ENCODE measurements at places on chromosomes 6 and 20.

- DNase-seq, result no peak
These were observed 16.8 kb upstream of the BNIP5 start for GRCh38 chr6:36353411-36353915.

DNA sequence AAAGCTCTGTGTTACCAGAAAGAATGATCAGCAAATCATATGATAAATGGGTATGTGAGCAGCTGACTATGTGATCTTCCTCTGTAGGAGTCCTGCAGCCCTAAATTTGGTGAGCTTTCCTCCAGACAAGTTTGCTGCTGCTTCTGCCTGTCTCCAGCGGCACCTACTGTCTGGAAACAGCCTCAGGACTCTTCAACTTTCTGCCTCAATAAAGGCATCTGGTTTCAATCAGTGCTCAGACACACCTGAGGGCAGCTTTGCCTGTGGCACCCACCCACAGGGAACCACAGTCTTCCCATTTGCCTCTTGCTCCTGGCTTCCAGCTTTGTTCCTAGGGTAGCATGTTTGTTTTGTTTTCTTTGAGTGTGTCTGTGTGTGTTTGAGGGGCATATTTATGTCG lies 727.9 kb upstream of the MAN1A1 start:
- DNase-seq, result no peak

DNA sequence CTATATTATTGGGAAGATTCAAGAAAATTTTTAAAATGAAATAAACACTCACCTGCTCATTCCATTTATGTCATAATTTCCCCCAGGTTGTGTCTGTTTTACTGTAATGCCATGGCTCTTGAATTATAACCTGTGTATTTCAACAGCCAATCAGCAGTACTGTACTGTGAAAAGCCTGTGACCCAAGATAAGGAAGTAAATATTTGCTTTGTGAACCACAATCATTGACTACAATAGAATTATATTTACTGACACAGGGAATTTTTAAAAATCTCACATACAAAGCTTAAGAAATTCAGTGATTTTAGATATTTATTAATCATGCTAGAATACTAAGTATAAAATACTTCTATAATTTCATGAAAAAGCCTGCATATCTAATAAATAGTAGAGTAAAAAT lies 6.0 kb downstream of the RGS17 start:
- no peak for DNase-seq

- DNase-seq, result no peak
These were observed 10.7 kb upstream of the PRR18 start for GRCh38 chr6:166318649-166319600.

GRCh38 chr20:51091406-51092195 lies 68.7 kb upstream of the KCNG1 start:
- no peak for DNase-seq

DNA sequence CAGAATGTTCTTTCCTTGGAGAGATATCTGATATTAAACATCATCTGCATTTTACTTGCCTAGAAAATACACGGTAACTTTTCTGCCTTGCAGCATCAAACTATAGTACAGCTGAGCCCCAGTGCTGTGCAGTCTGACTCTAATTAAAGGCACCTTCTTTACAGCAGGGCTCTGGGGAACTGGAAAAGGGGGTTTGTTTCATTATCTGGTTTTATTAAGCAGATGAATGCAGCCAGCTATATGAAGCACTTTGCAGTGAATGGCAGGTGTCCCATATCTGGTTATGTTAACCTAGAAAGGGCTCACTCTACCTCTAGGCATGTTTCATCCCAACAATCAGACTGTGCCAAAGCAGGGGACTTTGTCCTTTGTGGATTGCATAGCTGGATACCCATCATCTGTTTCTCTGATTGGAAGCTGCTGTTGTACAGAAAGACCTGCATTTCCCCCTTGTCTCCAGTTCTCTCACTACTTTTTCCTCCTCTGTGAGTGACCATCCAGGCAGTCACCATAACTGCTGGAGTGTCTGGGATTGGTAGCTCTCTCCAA lies 39.6 kb upstream of the CMTR1 start:
- DNase-seq, result no peak

GRCh38 chr6:43855247-43855646 lies 85.2 kb downstream of the VEGFA start:
- DNase-seq, result no peak
